ENCODE measurements at places on chromosomes 7 and 10. TPM values are rescaled to one million over a fixed set of nuclear protein-coding genes. Genes with fewer than 3 reads are reported as not detected.

- no peak for DNase-seq
Measured at GRCh38 chr7:139950881-139951525, 111.7 kb downstream of the PARP12 start.

- DNase-seq: no peak
Measured at GRCh38 chr7:137798073-137798763, 48.6 kb downstream of the DGKI start.

DNA sequence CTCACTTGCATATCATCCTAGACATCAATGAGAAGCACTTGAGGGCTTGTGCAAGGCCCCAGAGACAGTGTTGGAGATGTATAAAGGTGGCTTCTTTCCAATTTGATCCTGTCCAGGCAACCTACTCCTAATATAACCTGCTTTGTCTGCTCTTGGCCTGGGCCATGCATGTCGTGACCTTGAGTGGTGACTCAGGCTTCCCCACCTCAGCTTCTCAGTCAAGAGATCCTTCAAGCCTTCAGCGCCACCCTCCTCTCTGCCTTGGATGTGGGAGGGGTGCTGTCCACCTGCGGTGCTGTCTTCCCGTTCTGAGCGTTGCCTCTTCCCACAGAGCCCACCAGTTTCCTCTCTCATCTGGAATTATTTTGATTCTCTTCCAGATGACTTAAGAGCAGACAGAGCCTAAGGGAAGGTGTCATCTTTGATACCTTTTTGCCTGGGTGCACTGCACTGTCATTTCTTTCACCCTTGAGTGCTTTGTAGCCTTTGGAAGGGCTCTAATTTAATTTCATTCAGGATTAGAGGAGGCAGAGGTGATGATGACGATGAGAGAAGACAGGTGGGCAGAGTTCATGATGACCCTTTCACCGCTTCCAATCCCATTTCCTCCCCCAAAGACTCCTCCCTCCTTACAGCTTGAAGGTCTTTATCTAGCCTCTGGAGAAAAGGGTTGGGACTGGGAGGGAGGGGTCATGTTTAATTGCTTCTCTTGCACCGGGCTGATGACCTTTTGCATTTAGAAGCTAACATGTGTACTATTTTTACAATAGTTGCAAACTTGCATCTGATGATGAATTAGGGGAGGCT, 6.9 kb downstream of the LSMEM1 start:
- no peak for DNase-seq

DNA sequence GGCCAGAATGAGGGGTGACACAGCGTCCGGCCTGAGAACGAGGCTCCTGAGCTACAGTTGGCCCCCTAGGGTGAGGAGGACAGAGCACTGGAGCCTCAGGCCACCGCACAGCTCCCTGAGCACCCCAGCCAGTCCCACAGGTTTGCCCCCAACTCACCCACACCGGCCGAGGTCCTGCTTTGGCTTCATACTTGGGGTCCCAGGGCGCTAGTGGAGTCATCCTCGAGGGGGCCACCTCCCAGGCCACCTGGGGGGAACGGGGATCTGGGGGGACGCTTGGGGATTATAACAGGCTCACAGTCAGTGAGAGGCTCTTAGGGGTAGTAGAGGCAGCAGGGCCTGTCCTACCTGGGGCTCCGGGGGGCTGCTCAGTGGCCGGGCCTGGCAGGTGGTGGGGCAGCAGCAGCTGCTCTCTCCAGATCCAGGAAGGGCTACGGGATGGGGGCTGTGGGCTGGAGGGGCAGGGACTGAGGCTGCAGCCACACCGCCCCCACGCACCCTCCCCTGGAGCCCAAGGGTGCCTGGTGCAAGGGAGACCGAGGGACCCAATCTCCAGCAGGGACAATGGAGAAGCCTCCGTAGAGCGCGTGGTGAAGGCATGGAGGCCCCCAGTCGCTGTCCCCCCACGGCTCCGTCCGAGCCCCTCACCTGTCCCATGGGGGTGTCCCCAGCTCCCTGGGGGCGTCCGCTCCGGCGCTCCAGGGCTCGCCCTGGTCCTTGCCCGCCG, 588 bp downstream of the SAP25 start:
- DNase-seq: no peak

Gene PRKG1
- 23.6 TPM for total RNA-seq

Gene MYO3A
- 0.44 TPM for total RNA-seq

Gene CCSER2
- total RNA-seq: 66.1 TPM

GRCh38 chr10:7913126-7913872, 95.0 kb downstream of the TAF3 start:
- no peak for DNase-seq

Gene GIMAP6
- 69.3 TPM for total RNA-seq

All from lower lobe of right lung (tissue), 2 donors.